ENCODE measurements at places on chromosomes 16 and 17.

DNA sequence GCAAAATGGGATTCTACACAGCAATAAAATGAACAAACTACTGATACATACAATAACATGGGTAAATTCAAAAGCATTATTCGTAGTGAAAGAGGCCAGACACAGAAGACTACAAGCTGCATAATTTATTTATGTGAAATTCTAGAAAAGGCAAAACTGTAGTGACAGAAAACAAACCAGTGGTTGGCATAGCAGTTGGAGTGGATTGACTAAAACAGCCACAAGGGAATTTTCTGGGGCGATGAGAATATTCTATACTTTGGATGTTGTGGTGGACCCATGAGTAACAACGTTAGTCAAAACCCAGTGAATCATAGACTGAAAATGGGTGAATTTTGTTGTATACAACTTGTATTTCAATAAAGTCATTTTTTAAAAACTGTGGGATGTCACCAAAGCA lies 63.2 kb upstream of the RPL38 start:
- DNase-seq: no peak

GRCh38 chr16:89025636-89026035 lies 48.6 kb upstream of the CBFA2T3 start:
- DNase-seq: no peak

DNA sequence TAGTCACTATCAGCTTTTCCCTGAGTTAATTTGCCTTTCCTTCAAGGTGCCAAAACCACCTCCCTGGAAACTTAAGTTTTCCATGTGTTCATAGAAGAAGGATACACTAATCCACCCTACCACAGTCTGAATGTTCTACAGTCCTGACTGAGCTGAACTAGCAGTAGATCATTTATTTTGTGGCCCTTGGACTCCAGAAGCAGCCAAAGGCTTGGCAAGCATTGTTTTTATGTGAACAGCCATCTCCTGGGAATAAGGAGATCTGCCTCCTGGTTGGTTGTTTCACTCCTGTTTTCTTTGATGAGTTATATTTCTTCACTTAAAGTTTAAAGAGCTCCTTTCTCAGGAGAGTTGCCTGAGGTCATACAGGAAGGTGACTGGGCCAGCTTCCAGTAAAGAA lies 634.6 kb upstream of the SOX9 start:
- no peak for DNase-seq

DNA sequence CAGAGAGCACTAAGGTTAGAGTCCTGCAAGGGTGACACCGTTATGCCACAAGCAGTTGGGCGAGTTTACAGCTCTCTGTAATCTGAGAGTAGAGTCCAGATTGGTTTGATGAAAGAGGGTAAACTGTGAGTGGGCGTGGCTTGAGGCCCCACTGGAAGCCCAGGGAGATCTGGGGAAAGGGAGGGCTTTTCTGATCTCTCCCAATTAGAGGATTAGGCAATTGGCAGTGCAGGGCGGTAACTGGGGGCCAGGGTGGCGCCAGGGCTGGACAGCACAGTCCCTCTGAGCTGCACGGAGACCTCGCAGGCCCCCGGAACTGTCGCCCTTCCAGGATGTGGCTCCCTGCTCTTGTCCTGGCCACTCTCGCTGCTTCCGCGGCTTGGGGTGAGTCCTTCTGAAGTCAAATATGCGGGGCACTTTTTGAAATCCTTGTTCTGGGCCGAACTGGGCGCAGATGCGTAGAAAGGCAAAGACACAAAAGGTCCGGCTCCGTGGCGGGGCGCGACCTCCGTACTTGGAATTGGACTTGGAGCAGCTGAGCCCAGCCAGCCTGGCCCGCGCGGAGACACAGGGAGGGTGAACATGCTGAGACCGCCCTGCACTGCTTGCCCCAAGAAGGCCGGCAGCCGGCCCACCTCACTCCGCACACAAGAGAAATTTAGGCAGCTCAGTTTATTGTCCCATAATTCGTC lies 72.4 kb downstream of the CES1 start:
- peak; percentile 53 for DNase-seq

DNA sequence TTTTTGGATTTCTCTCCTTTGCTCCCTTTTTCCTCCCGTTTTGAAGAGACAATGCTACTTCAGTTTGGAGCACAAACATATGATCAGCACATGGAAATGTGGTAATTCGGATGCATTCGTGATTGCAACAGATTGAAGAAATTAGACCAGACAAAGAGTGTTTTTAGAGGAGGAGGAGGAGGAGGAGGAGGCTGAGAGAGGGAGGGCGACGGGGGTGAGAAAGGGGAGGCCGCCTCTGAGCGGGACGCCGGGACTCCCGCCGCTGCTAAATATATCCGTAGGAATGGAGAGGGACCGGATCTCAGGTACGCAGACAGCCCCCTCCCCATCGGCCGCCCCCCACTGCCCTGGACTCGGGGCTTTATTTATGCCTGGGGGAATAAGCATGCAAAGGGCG lies 179.3 kb downstream of the SEC14L1 start:
- DNase-seq: peak; percentile 6

GRCh38 chr16:31090540-31090939 lies 1.8 kb upstream of the PRSS53 start:
- no peak for DNase-seq

GRCh38 chr17:68734931-68735330 lies 133.8 kb upstream of the FAM20A start:
- no peak for DNase-seq

- no peak for DNase-seq
Measured at GRCh38 chr16:68739964-68740627, 3.0 kb downstream of the CDH1 start.

DNA sequence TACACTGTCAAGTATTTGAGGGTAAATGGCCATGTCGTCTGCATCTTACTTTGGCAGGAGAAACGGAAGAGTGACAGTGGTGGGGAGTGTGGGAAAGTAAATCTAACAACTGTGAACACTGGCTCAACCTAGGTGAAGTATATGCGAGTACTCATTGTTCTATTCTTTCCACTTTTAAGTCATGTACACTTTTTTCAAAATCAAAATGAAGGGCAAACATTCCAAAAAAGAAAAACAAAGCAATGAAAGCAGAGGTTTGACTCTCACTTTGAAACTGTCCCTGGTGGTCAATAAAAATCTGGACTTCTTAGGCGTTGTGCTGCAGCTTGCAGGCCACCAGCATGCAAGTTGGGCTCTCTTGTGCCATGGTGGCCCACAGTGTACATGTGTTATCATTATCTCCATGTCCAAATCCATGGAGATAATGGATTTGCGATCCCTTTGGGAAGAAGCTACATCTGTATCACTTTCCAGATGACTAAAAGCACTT lies 32.7 kb downstream of the STAT5B start:
- no peak for DNase-seq
